Hematopoietic multipotent progenitor cell treated with erythropoietin and hydrocortisone succinate and interleukin-3 and kit ligand, for 4 days (in vitro differentiated cells): ENCODE measurements at places on chromosomes 7 and 10.

DNA sequence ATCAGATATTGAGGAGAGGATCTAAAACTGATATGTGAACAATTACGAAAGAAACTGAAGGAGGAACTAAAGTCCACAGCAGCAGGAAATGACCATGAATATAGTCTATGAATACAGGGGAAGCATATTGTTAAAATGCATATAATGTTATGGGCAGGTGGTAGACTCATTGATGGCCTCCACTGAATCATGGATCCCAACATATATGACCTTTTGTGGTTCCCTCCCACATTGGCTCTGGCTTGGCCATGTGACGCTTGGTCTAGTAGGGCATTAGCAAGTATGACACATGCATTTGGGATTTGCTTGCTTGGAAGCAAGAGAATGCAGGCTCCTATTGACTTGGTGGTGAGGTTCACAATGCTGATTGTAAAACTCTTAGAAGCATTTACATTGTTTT is 55.2 kb upstream of the RAB18 start:
- peak; percentile 50 for DNase-seq

DNA sequence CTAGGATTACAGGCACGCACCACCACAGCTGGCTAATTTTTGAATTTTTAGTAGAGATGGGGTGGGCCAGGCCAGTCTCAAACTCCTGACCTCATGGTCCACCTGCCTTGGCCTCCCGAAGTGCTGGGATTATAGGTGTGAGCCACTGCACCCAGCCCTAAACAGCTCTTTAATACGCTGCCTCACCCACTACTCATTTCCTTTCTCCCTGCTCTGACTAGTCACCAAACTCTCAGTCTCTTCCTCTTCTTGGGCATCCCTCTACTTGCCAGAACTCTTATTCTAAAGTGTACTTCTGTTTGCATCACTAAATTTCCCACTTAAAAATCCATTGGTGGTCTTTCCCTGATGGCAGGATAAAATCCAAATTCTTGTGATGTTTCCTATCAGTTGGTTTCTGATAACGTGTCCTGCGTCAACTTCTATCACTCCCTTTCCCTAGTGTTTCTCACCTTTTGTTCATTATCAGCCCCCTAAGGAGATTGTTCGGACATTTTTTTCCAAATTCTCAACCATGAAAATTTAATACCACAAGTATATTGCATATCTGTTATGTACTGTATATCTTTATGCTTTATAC is 124.7 kb downstream of the CUBN start:
- no peak for DNase-seq

GRCh38 chr10:85194706-85195105 is 866.3 kb downstream of the CCSER2 start:
- DNase-seq, result no peak

DNA sequence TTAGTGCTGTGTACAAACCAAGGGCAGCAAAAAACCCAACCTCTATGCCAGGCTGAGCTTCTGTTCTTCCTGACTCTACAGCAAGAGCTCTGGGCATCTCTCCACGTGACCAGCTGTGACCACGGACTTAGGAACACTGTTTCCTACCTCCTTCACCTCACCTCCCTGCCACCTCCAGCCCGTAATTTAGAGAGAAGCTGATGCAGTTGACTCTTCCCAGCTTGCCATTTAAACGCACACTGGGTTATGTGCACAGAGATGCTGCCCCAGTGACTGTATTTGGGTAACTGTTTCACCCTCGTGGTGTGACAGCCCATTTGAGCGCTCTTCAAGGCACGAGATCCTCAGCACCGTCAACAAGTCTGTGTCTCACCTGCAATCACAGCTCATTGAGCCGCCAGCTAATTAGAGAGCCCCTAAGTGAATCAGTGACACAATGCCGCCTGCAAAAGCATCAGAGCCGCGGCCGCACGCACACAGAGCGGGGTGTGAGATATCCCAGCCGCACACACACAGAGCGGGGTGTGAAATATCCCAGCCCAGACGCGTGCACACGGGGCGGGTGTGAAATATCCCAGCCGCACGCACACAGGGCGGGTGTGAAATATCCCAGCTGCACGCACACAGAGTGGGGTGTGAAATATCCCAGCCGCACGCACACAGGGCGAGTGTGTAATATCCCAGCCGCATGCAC is 319.7 kb downstream of the PTPRN2 start:
- DNase-seq, result no peak

- DNase-seq, result no peak
Measured at GRCh38 chr7:78792624-78793023, 660.8 kb downstream of the MAGI2 start.

GRCh38 chr10:51000976-51001375 is 73.3 kb upstream of the PRKG1 start:
- DNase-seq, result no peak

DNA sequence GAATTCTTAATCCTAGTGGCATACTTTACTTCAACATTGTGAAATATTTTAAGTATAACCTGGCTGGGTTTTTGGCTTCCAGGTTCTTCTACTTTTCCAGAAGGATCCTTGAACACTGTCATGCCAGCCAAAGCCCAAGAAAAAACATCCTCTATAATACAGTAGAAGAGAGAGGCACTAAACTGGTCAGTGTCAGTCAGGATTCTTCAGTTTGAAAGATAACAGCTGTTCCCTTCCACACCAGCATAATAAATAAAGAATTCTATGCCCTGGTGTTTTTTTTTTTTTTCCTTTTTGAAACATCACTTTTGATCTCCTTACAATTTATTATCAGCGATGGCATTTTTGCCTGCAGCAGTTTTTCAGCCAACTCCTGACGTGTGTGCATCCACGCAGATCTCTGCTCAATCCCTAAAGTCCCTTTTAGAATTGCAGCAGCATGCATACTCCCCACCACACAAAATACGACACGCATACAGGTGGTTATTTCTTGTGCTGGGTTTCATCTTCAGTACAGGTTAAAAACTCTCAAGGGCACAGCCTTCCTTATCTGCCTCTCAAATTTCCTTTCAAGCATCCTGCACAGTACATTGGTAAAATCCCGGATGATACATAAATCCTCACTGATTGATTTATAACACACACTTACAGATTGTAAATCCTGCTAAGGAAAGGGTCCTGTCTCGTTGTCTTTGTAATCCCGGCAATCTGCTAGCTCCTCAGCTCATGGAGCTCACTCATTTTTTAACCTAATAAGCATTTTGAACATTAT is 100.2 kb downstream of the TPK1 start:
- no peak for DNase-seq

- peak; percentile 20 for DNase-seq
Measured at GRCh38 chr10:89837165-89838043, 136.0 kb downstream of the KIF20B start.

DNA sequence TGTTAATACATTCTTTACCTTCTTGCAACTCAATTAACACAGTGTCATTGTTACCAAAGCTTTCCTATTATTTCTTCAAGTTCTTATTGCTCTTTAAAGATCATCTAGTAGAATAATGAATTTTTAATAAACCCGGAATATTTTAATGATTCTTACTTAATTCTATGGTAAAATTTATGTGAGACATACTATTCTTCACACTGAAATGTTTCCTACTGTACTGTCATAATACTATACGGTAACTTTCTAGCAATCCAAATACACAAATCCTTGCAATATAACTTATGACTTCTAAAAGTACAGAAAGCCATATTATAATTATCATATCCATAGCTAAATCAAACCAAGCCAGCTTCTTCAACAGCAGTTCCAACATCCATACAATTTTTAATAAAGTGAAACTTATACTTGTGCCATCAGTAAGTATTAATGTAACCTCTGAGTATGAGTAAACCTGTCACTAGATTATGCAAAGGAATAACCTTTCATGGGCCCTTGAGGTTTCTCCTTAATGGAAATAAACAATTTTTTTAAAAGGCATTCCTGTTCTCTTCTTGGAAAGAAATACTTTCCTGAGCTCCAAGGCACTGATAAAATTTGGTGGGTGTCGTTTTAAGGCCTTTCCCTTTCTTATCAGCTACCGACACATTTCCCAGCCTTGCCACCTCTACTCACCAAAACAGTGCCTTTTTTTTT is 87.4 kb downstream of the IMMP2L start:
- DNase-seq, result peak; percentile 83

- no peak for DNase-seq
Measured at GRCh38 chr7:2166625-2167280, 66.0 kb downstream of the MAD1L1 start.

DNA sequence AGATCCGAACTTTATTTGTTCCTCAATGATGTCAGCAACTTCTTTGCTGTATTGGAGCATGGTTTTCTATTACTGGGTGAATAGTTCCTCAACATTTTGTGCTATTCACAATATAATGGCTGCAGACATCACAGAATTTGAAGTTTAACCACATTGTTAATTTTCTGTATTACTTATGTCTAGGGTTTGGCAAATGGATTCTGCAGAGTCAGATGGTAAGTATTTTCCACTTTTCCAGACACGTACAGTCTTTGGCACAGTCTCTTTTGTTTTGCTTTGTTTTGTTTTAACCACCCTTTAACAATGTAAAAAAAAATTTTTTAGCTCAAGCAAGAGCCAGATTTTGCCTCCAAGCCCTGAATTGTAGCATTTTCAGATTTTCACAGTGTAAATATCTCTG is 36.8 kb upstream of the FOXK1 start:
- no peak for DNase-seq

GRCh38 chr10:77451886-77452285 is 185.7 kb downstream of the KCNMA1 start:
- no peak for DNase-seq

DNA sequence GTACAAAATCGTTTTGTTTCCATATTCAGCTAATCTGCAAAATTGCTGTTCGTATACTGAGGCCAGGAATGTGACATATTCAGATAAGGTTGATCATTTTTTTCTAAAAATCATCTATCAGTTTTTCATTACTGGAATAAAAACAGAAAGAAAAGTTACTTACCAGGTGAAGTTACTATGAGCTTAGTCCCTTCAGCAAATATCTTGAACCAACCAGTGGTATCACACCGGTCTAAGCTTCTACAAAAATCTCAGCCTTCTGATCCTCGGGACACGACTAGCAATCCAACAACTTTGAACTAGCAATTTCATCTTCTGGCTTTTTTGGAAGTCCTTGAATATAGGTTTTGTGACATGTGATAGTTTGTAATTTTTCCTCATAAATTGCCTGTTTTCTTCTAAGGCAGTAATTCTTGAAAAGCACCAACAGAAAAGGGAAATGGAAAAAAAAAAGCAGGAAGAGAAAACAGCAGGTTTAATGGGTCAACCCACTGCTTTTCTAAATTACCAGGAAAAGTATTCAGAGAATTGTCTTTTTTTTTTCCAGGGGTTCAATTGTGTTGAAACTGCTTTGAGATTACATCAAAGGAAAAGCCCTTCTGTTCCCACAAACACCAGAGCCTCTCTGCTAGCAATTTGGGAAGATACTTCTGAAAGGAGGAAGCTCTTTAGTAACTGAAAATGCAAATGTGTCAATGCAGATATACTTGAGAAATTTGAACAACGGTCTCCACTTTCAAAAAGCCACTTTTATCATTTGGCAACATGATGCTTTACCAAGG is 2.9 kb upstream of the TARP start:
- peak; percentile 78 for DNase-seq

DNA sequence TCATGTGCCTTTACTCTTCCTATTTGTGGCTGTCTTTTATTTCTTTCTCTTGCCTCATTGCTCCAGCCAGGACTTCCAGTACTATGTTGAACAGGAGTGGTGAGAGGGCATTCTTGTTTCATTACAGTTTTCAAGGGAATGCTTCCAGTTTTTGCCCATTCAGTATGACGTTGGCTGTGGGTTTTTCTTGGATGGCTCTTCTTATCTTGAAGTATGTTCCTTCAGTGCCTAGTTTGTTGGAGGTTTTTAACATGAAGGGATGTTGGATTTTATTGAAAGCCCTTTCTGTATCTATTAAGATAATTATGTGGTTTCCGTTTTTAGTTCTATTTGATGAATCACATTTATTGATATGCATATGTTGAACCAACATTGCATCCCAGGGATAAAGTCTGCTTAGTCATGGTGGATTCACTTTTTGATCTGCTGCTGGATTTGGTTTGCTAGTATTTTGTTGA is 96.8 kb downstream of the GLCCI1 start:
- peak; percentile 26 for DNase-seq

DNA sequence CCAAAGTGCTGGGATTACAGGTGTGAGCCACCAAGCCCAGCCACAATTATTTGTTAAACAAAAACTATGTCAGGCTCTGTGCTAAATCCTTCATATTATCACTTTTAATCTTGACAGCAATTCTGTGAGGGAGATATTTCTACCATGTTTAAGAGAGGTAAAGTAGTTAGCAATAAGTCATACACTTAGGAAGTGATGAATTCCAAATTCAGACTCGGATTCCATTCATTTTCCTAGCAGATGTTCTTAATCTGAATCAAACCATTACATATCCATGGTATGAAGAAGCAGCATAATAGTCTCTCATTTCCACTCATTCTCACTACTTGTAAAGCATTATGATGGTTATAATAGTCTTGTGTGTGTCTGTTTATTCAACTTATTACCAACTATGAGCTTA is 2.9 kb upstream of the CD36 start:
- DNase-seq, result no peak

DNA sequence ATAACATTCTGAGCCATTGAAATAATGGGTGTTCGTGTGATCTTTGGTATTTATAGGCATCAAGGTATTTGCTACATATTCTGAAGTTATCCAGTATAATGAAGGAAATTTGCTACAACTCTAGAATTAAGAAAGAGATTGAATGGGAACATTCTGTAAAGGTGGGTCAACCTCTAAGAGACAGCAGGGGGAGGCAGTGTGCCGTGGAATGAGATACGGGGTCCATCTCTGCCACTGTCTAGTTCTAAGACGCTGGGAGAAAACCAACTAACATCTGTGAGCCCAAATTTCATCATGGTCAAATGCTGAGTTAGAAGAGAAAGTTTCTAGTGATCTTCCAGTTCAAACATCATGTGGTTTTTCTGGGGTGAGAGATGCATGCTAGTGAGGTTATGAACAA is 368.9 kb downstream of the SORCS1 start:
- DNase-seq, result peak; percentile 82

DNA sequence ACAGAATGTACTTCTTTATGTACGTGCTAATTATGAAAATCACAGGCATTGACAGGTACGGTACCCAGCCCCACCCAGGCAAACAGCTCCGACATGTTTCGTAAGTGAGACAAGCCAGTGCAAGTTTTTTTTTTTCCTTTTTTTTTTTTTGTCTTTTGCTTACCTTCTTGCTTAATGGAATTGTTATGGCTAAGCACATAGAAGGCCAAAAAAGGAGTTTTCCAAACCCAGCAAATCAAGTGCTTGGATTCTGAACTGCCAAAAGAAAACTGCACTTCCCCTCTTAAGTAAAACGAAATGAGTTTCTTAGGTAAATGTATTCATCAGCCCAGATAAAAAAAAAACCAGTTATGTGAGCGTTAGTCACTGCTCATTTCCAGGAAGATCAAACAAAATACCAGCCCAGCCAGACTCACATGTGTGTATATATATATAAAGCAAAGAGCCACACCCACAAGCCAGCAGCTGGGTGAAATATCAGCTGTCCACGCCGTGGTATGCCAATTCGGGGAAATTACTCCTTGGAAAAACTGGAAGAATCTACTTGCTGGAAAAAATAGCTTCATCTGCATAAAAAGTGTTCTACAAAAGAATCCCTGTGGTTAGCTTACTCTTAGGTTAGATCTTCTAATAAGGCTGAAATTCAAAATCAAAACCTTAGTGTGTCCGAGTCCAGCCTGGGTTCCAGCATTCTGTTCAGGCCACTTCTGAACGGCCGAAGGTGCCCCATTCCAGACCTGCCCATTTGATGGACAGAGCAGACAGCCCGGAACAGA is 8.0 kb downstream of the KLF6 start:
- peak; percentile 58 for DNase-seq
